Muscle of back (tissue), 13 donors: ENCODE measurements at places on chromosomes 1 and 21.

GRCh38 chr21:39715804-39716397, 29.1 kb upstream of the IGSF5 start:
- DNase-seq = peak; percentile 49

DNA sequence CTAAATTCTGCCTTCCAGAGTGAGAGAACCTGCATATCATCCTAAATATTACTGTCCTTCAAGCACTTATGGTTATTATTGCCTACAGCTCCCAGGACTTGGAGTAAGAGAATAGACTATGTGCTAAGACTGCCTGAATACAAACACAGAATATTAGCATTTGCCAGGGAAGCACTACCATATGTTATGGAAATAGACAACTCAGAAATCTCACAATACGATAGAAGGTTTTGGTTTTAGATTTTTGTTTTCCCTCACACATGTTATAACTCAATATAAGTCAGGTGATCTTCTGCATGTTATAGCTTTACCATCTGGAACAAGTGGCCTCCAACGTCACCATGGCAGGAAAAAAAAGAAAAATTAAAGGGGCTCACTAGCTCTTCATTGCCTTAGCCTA, 413.9 kb downstream of the LRRIQ3 start:
- peak; percentile 45 for DNase-seq

DNA sequence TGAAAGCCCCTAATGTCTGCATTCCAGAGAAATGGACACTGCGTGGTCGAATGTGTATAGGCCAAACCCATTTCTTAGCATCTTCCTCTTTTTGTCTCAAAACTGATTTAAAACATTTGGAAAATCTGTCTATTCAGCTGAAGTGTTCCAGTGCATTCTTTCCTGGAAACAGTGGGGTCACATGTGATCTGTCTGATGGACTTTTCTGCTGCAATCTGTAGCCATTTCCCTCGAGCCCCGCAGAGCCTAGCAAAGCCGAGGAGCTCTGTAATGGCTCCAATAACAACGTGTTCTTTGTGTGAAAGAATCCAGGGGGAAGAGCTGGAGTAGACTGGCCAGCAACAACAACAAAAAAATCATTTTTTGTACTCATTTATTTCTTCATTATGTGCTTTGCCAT, 329.3 kb downstream of the BARHL2 start:
- peak; percentile 64 for DNase-seq

GRCh38 chr1:190320952-190321351, 156.7 kb downstream of the BRINP3 start:
- peak; percentile 51 for DNase-seq

GRCh38 chr1:64934878-64935275, 31.5 kb downstream of the JAK1 start:
- DNase-seq = no peak

DNA sequence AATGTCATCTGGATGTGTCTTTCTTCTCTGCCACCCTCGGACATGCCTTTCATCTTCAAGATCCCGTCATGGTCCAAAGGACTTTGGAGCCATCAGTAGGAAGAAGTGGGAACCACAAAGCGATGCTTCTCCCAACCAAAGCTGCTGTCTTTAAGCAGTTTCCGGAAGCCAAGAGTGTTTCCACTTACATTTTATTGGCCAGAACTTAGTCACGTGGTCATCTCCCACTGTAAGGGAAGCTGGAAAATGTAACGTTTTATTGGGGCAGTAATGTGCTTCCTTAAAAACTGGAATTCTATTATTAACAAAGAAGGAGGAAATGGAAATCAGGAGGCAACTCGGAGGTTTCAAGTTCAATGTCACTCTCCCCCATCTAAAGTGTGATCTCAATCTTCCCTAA, 170.8 kb downstream of the ATG4C start:
- DNase-seq = no peak

DNA sequence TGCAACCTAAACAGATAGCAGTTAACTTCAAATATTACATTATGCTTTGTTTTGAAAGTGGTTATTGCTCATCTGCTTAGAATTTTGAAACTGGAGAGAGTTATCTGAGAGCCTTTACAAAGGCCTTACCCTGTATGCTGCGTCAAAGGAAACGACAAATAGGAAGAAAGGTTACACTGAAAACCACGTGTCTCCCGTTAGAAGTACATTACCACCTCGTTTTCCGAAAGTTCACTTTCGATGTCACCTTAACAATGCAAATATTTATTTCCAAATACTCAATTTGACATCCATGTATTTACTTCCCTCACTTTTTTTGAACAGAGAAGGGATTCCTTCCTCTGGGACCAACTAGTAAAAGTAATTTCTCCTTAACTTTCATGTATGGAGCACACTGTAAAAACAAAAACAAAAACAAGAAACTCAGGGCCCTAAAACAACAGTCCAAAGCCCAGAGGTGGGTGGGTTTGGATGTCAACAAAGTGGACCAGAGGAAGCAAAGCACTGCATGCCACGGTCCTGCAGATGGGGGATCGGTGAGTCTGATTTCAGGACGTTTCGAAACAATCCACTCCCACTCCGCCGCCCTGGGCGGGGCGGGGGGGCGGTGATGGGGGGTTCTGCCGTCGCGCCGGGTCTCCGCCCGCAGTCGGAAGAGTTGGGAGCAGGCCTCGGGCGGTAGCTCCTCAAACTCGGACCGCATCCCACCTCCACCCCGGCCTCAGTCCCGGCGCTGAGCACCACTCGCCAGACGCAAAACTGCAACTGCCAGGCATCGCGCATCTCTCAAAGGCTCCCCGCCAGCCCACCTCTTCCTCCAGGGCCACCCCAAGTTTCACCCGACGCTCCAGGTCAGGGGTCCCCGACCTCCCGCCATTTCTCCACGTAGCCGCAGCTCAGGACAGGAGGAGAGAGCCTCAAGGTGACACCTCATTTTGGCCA, 841 bp downstream of the ADSS2 start:
- no peak for DNase-seq

- no peak for DNase-seq
Observed at GRCh38 chr1:191608367-191608766, 549.9 kb upstream of the RGS18 start.

- DNase-seq = no peak
Observed at GRCh38 chr1:195715652-195716051, 892.6 kb downstream of the KCNT2 start.

DNA sequence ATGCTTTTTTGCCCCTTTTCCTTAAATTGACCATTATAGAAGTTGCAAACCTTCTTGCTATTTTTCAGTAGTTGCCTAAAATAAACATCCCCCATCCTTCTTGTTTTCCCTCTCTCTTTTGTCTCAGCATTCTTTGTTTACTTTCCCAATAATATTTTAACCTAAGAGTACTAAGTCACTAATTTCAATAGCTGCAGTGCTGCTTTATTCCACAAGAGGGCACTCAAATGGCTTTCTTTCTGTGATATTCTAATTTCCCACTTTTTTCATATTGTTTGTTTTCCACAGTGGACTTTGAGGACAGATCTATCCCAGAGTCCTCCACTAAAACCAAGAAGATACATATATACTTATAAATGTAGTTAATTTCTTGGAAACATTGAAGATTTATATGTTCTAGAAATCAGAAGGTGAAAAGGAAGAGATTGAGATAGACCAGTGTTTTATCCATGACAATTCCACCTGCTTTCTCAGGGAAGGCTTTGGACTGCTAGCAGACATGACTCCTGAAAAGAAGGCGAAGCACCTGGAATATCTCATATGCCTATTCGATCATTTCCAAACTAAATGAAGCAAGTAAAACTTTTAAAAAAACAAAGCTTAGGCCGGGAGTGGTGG, 104.8 kb upstream of the GRIK1 start:
- peak; percentile 8 for DNase-seq

DNA sequence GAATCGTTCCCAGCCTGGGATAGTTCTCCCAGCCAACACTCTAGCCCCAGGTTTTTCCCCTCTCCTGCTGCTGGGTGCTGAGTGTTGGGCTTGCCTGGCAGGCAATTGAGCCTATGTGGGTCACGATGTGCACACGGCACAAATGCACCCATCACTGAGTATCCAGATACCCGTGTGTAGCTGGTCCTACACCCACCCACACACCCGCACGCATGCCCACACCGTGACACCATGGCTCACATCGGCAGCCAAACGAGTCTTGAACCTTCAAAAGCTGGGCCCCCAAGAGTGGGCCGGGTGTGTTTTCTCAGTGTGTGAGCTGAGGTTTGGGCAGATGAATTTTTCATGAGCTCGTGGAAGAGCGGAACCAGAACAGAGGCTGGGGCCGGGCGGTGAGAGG, 188.5 kb downstream of the GRIK3 start:
- DNase-seq = no peak

DNA sequence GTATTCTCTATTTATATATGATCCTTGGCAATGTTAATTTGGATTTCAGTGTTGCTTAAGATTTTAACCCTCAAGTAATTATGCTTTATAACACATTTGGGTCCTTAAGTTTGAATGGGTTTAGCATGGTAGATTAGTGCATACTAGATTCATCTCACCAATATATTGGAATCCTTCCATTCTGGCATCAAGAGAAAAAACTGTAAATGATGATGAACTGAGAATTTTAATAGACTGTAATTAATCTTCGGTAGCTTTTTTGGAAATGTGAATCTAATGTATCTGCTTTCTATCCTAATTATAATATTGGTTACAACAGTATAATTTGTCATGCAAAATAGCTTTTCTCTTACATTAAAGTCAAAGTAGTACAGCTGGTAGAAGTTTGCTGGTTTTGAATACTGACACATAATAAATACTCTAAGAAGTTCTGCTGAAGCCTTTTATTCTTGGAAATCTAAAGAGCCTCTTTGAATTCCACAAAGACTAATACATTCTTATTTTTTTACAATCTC, 279.8 kb downstream of the AMY1C start:
- DNase-seq = no peak

- DNase-seq = no peak
Observed at GRCh38 chr1:227911376-227911775, 36.4 kb downstream of the WNT9A start.

GRCh38 chr21:27704567-27705166, 737.8 kb upstream of the ADAMTS5 start:
- DNase-seq = no peak

DNA sequence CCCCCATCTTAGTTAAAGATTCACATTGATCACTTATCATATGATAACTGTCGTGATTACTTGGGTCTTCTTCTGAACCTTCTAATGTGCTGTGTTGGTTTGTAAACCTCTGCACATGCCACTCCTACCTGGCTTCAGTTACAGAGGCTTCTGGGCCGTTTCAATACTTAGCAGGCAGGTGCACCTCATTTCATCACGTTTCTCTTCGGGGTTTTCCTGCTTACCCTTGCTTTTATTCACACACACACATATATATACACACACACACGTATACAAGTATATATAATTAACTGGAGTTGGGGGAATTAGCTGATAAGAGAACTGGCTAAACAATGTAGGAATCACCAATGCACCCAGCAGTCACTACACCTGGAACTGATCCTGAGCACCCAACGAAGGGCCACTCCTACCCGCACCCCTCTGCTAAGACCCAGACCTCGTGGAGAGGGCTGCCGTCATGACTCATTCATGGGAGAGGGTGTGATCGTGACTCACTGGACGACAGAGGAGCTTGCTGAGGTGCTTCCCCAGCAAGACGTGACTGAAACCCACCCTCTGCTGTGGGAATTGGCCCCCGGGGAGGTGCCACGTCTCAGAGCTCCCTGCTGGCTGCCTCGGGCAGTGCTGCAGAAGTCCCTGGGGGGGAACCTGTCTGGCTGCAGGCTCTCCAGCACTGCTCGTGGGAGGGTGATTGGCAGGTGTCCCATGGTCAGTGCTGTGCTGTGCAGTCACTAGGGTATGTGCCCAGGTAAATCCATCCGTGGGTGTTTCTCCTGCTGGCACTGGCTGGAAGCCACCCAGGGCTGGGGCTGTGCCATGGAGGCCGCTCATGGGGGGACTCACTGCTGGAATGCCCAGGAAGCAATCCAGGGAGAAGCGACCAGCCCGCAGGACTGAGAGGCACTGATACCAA, 166.6 kb downstream of the DYRK1A start:
- DNase-seq = no peak

- DNase-seq = peak; percentile 89
Observed at GRCh38 chr1:198937231-198938031, 298.6 kb downstream of the PTPRC start.

GRCh38 chr1:236120721-236121153, 21.6 kb upstream of the GPR137B start:
- no peak for DNase-seq

GRCh38 chr1:241079047-241079446, 278.0 kb downstream of the RGS7 start:
- DNase-seq = no peak

DNA sequence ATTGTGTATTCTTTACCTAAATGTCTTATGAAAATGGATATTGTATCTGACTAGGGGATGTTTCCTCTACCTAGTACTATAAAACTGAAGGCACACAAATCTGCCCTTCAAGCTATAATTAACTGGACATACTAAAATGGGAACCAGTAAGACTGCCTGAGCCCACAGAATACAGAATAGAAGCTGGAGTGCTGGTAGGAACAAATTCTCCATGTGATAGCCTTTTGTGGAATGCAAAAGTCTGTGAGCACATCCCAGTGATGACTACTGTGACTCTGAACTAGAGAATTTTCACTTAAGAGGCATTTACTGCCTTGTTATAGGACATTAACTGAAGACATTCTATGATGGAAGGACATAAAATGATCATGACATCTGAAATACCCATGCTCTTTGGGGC, 30.3 kb downstream of the KIFAP3 start:
- DNase-seq = no peak

- no peak for DNase-seq
Observed at GRCh38 chr1:197152662-197153061, 6.2 kb upstream of the ASPM start.

GRCh38 chr1:43061757-43062156, 103.1 kb upstream of the SLC2A1 start:
- DNase-seq = no peak

DNA sequence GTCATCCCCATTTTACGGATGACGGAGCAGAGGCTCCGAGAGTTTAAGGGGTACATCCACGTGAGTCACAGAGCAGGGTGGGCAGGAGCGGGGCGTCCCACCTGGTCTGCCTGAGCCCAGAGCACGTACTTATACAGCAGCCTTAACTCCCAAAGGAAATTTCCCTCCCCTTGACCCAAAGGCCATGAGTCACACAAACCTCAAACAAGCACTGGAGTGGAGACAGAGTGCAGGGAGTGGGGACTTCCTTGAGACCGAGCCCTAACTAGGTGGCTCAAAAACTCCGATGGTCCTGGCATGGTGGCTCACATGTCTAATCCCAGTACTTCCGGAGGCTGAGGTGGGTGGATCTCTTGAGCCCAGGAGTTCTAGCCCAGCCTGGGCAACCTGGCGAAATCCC, 141.6 kb upstream of the KLHDC7A start:
- no peak for DNase-seq

DNA sequence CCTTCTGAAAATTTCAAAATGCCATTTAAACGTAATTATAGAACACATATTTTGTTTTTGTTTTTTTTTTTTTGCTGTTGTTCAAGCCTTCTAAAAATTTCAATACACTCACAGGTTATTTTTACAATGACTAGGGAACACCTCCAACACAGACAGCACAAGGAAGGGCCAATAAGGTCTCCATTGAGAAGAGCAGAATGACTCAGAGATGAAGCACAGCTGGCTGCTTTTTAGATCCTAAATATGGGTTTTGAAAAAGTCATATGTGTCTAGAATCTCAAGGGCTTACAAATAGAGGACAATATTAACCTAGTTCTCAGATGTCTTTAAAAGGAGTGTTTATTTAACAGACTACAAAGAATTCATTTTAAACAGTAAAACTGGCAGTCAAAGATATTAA, 104.6 kb downstream of the NEGR1 start:
- no peak for DNase-seq

- no peak for DNase-seq
Observed at GRCh38 chr1:161096015-161096414, 2.1 kb upstream of the KLHDC9 start.
